Kidney (tissue), 22 donors: ENCODE measurements at places on chromosomes 13 and 19. TPM values are rescaled to one million over a fixed set of nuclear protein-coding genes. Genes with fewer than 3 reads are reported as not detected.

- peak; percentile 55 for DNase-seq
- no peaks in the 10 kb centered on the region for H3K27me3 ChIP-seq
- H3K36me3 ChIP-seq, result no peaks in the 10 kb centered on the region
- no peaks in the 10 kb centered on the region for H3K4me1 ChIP-seq
Measured at GRCh38 chr13:114100446-114101357, 31.7 kb downstream of the RASA3 start.

- H3K27me3 ChIP-seq, result no peaks in the 10 kb centered on the region
- DNase-seq, result no peak
Measured at GRCh38 chr13:113020323-113021080, 51.5 kb downstream of the MCF2L start.

DNA sequence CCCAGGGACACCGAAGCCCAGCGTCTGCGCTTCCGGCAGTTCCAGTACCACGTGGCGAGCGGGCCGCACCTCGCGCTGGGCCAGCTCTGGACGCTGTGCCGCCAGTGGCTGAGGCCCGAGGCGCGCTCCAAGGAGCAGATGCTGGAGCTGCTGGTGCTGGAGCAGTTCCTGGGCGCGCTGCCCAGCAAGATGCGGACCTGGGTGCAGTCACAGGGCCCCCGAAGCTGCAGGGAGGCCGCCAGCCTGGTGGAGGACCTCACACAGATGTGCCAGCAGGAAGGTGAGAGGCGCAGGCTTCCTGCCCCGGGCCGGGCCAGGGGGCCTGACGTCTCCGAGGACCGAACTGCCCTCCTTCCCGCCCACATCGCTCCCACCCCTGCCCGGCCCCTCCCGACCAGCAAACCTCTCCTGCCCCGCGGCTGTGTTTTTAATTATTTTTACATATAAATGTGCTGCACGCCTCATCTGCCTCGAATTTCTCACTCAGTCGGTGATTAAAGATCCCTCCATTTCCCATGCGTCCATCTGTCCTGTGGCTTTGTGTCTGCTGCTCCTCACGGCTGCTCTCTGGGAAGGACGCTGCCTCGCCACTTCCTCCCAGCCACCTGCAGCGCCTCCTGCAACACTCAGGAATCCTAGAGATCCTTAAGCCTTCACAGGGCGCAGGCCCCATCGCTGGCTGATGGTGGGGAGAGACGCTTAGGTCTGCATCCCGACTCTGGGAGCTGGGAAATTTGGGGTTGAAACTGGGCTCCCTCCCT is 4.3 kb downstream of the ZSCAN1 start:
- no peak overlapping the region for H3K27ac ChIP-seq
- no peak overlapping the region for H3K4me3 ChIP-seq
- no peaks in the 10 kb centered on the region for H3K36me3 ChIP-seq
- no peaks in the 10 kb centered on the region for H3K27me3 ChIP-seq

GRCh38 chr13:37870895-37871550 is 1.5 kb upstream of the TRPC4 start:
- H3K4me3 ChIP-seq, result no peak overlapping the region
- H3K27ac ChIP-seq, result no peak overlapping the region
- no peaks in the 10 kb centered on the region for H3K27me3 ChIP-seq
- DNase-seq, result no peak
- H3K4me1 ChIP-seq, result peaks cover 4% of the 10 kb centered on the region
- H3K36me3 ChIP-seq, result no peaks in the 10 kb centered on the region

GRCh38 chr13:102311901-102312300 is 89.9 kb downstream of the FGF14 start:
- H3K27ac ChIP-seq, result no peak overlapping the region
- no peaks in the 10 kb centered on the region for H3K36me3 ChIP-seq
- DNase-seq, result no peak
- no peak overlapping the region for H3K4me3 ChIP-seq

DNA sequence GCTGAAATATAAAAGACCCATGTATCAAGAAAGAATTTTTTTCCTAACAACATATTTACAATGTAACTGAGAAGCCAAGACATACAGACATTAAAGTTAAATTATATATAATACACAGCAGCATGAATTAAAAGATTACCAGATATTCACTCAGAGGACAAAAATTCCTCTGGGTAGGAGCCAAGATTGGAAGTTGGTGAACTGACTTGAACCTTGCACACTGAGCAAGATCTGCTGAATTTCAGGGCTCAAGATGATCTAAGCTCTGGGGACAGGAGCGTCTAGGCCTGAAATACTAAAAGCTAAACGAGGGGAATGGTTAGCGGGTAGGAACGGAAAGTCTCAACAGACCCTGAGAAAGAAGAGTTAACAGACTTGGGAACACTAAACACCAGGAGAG is 8.5 kb downstream of the FOXO1 start:
- H3K27me3 ChIP-seq, result no peaks in the 10 kb centered on the region
- H3K4me3 ChIP-seq, result no peak overlapping the region
- DNase-seq, result no peak
- no peaks in the 10 kb centered on the region for H3K36me3 ChIP-seq

DNA sequence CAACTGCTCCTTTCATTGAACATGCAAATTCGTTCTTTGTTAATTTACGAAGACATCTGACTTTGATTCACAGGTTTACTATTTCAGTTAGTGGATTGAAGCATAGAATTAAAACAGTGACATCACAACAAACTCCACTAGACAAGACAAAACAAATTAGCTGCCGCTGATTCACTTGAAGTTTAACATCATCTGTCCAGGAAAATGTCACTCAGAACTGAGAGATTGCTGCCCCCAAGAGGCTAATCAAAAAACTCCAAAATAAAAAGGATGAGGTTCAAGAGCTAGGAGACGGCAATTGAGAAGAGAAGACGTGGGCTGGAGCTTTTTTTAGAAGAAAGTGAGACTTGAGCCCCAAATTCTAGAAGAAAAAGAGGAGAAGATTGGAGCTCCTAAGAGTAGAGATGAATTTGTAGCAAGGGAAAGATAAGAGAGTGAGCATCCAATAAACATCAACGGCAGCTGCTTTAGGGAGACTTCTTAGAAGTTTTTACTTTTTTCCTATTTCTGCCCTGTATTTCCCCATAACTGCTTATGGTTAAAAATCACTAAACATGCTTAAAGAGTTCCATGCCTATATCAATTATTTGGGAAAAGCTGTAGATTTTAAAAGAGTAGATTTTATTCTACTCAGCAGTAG is 40.8 kb upstream of the TPP2 start:
- no peaks in the 10 kb centered on the region for H3K4me1 ChIP-seq
- no peaks in the 10 kb centered on the region for H3K27me3 ChIP-seq
- no peak overlapping the region for H3K27ac ChIP-seq
- no peak overlapping the region for H3K4me3 ChIP-seq

DNA sequence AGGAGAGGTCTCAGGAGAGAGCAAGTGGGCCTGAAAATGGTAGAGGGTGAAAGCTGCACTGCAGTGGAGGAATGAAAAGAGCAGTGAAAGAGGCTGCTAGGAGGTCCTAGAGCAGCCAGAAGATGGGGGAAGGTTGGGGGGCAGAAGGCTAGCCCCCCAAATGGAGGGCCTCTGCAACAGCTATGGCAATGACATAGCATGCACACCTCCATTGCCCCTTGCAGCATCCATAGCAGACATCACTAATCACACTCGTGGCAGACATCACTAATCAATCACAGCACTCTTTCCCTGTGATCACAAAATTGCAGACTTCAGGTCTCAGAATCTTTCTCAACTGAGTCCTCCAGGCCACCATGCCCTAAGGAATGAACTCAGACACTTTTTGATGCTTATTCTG is 21.9 kb downstream of the CCL25 start:
- no peak overlapping the region for H3K27ac ChIP-seq
- H3K36me3 ChIP-seq, result no peaks in the 10 kb centered on the region
- no peaks in the 10 kb centered on the region for H3K4me1 ChIP-seq
- DNase-seq, result no peak
- H3K27me3 ChIP-seq, result no peaks in the 10 kb centered on the region

GRCh38 chr19:38912600-38913514 is 871 bp upstream of the CCER2 start:
- no peak overlapping the region for H3K4me3 ChIP-seq
- peaks cover 2% of the 10 kb centered on the region for H3K27me3 ChIP-seq
- no peak overlapping the region for H3K27ac ChIP-seq
- H3K36me3 ChIP-seq, result no peaks in the 10 kb centered on the region
- H3K4me1 ChIP-seq, result no peaks in the 10 kb centered on the region

DNA sequence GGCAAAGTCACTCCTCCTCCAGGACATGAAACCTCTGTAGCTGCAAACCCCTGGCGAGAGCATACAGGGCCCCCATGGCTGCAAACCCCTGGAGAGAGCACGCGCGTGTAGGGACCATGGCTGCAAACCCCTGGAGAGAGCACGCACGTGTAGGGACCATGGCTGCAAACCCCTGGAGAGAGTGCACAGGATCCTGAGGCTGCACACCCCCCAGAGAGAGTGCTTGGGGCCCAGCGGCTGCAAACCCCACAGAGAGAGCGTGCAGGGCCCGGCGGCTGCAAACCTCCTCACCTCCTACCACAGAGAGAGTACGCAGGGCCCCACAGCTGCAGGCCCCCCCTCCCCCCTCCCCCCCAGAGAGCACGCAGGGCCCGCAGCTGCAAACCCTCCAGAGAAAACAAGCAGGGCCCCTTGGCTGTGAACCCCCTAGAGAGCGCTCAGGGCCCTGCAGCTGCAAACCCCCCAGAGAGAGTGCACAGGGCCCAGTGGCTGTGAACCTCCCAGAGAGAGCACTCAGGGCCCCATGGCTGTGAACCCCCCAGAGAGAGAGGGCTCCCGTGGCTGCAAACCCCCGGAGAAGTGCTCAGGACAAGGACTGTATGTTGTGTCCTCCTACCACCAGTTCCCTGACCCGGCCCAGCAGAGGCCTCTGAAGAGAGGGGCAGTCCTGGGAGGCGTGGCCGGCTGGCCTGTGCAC is 7.3 kb downstream of the ADPRHL1 start:
- H3K4me3 ChIP-seq, result no peak overlapping the region
- H3K27me3 ChIP-seq, result no peaks in the 10 kb centered on the region
- H3K4me1 ChIP-seq, result no peaks in the 10 kb centered on the region
- DNase-seq, result no peak

GRCh38 chr13:110192472-110192871 is 114.5 kb downstream of the COL4A1 start:
- H3K27ac ChIP-seq, result no peak overlapping the region
- no peak for DNase-seq
- H3K27me3 ChIP-seq, result no peaks in the 10 kb centered on the region
- H3K4me3 ChIP-seq, result no peak overlapping the region
- H3K4me1 ChIP-seq, result no peaks in the 10 kb centered on the region

GRCh38 chr19:44303976-44304568 is 753 bp downstream of the ZNF235 start:
- H3K4me3 ChIP-seq, result peak overlapping the region; percentile 94
- no peak overlapping the region for H3K27ac ChIP-seq
- peaks cover 18% of the 10 kb centered on the region for H3K36me3 ChIP-seq
- H3K27me3 ChIP-seq, result no peaks in the 10 kb centered on the region

GRCh38 chr19:37867831-37868230 is 38.6 kb downstream of the WDR87 start:
- no peaks in the 10 kb centered on the region for H3K4me1 ChIP-seq
- H3K27me3 ChIP-seq, result no peaks in the 10 kb centered on the region
- H3K4me3 ChIP-seq, result no peak overlapping the region
- H3K27ac ChIP-seq, result no peak overlapping the region
- H3K36me3 ChIP-seq, result no peaks in the 10 kb centered on the region

CCNA1 gene
- 0.98 TPM for total RNA-seq

MZF1 gene
- 38.6 TPM for total RNA-seq
